Left cardiac atrium (tissue), 4 donors: ENCODE measurements at places on chromosomes 5 and 9.

DNA sequence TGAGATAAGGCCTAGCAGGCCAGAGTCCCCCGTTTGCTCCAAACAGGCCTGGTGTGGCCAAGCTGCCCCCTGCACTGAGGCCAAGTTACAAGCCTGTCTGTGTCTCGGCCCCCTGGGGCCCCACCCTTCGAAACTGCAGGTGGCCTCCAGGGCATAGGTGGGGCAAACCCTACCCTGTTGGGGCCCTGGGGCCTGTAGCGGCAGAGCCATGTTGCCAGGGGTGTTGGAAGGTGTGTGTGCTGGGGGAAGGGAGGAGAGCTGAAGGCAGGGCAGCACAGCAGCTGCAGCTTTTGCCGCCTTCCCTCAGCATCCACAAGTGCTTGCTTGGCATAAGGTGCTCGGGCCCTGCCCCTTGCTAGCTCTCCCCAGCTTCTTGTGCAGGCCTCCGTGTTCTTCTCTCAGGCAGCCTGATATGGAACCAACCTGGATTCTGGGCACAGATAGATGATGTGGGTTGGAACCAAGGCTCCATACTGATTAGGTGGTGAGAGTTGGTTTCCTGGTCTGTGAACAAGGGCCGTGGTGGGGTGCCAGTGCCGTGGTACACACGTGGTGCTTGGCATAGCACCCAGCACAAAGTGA lies 12.7 kb downstream of the IRF1 start:
- peak; percentile 21 for DNase-seq

- DNase-seq: no peak
These were observed 158.1 kb downstream of the FER start for GRCh38 chr5:108905805-108906204.

- no peak for DNase-seq
These were observed 8.2 kb downstream of the GALNT10 start for GRCh38 chr5:154198611-154199230.

- DNase-seq: no peak
These were observed 117.7 kb downstream of the STARD4 start for GRCh38 chr5:111394586-111394985.

GRCh38 chr9:26643826-26644225 lies 248.8 kb downstream of the CAAP1 start:
- DNase-seq: no peak

DNA sequence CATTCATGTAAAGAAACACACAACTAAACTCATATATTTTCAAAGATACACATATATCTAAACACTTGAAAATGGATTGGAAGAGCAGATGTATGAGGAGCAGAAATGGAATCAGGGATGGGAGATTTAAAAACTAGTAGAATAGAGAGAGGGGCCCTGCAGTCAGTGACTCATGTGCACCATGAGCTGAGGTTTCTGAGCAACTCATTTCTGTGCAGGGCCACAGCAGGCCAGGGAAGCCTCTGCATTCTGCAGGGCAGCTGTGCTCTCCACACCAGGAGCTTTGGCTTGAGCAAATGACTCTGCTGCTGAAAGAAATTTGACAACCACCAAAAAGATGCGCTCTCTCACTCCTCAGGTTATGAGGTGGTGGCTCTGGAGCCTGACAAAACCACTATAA lies 27.1 kb downstream of the LHX6 start:
- DNase-seq: no peak

GRCh38 chr9:76136986-76137385 lies 246.5 kb downstream of the PCSK5 start:
- no peak for DNase-seq
